Endothelial cell (in vitro differentiated cells): ENCODE measurements at places on chromosomes 12 and 14.

DNA sequence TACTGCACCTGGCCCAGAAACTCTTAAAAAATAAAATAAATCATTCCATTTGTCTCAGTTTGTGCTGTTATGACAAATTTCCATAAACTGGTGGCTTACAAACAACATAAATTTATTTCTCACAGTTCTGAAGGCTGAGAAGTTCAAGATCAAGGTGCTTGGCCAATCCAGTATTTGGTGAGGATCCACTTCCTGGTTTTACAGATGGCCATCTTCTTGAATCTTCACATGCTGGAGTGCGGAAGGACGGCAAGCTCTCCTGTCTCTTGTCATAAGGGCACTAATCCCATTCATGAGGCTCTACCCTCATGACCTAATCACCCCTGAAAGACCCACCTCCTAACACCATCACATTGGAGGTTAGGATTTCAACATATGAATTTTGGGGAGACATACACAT, 29.9 kb upstream of the MYBPC1 start:
- no peak for DNase-seq

GRCh38 chr12:99766408-99766807, 118.9 kb downstream of the GARIN6 start:
- no peak for DNase-seq

- no peak for DNase-seq
Observed at GRCh38 chr14:58563978-58564377, 73.8 kb upstream of the DACT1 start.

DNA sequence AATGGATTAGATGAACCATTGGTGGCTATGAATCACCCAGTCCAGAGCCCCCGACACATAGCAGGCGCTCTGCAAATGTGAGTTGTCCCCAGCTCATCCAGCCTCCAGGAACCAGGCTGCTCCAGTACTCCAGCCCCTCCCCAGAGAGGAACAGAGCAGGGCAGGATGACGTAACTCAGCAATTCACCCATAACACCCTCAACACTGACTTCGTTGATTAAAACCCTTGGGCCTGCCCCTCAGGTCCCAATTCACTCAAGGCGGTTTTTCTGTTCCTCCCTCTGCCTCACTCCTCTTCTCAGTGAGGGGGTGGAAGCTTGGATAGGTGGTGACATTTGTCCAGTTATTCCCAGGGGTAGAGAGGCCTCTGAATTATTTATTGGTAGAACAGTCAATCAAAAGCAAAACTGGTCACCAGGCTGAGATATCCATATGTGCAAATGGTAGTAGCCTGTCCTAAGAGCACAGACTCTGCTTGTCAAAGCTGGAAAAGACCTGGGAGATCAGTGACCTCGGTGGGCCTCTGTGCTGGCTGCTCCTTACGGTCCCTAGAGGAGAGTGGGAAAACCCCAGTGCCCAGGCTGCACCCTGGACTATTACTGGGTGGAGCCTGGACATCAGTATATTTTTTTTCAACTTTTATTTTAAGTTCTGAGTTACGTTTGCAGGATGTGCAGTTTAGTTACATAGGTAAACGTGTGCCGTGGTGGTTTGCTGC, 97.0 kb downstream of the CMKLR1 start:
- no peak for DNase-seq

- DNase-seq: no peak
Observed at GRCh38 chr14:103392106-103392505, 6.9 kb downstream of the MARK3 start.

- DNase-seq: no peak
Observed at GRCh38 chr14:31244626-31245025, 37.0 kb upstream of the HECTD1 start.

DNA sequence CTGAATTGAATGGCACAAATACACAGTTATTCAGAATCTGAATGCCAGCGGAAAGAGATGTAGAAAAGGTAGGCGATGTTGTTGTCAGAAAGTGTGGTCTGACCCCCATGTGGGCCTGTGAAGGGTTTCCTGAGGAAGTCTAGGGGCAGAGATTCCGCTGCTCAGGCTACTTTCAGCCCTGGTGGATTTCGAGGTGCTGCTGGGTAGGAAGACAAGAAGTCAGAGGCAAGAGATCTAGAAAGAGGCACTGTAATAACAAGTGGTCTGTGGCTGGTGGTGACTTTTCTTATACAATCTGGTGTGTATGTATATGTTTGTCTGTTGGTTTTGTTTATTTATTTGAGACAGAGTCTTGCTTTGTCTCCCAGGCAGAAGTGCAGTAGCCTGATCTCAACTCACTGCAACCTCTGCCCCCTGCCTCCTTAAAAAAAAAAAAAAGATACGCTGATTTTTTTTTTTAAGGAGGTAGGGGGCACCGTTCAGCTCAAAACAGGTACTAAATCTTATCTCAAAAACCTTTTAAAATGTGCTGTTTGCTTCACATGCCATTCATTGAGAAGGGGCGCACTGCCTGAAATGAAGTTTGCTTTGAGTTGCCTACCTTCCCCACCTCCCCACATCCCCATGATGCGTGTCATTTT, 27.1 kb upstream of the MANSC4 start:
- DNase-seq: no peak

DNA sequence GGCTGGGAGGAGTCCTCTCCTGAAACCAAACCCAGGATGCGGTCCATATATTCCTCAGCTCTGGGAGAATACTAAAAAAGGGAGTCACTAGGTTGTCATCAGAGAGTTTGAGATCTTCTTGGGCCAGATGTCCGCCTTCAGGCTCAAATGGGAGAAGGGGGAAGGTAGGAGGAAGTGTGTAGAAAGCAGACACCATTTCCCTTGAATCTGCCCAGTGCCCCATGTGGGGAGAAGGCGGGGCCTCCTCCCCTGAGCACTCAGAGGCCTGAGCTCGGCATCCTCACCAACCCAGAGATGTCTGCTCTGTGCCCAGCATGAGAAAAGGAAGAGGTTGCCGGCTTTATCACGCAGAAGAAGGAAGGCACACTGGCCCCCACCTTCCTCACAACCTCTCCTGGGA, 37.3 kb downstream of the LTBP2 start:
- DNase-seq: no peak

DNA sequence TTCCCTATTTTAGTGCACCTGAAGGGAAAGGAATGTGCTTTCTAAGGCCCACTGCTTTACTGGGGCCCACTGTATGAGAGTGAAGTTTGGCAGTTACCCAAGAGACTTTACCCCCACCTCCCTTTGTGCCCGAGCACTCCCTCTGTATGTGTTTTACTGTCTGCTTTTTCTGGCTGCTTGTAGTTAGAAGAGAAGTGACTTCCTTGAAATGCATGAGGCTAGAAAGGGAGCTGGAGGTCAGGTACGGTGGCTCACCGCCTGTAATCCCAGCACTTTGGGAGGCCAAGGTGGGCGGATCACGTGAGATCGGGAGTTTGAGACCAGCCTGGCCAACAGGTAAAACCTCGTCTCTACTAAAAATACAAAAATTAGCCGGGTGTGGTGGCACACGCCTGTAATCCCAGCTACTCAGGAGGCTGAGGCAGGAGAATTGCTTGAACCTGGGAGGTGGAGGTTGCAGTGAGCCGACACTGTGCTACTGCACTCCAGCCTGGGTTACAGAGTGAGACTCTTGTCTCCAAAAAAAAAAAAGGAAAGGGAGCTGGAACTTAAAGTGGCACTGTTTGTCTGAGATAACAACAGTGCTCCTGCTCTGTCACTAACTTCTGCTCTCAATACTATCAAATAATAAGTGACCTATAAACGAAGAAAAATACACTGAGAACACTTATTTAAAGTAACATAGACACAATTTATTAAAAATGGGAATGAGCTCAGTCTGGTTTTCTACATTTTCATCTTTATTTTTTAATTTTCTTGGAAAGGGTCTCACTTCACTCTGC, 5.8 kb downstream of the TRIP11 start:
- no peak for DNase-seq

DNA sequence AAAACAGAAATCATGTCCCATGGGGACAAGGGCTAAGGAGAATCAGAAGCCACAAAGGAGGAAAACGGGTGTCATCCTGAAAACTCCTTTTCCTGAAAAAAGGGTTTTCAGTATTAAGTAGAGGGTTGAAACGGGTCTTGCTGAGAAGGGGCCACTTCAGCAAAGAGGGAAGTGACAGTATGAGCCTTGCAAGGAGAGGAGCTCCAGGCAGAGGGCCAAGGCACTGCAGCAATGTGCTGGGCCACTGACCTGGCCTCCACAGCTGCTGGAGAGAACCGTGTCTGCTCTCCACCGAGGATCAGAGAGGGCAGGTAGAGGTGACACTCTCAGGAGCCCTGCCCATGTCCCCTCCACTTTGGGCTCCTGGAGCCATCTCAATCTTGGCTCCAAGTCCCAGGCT, 103.3 kb downstream of the NCOR2 start:
- DNase-seq: no peak

- no peak for DNase-seq
Observed at GRCh38 chr12:45933504-45933903, 56.9 kb downstream of the SCAF11 start.

- DNase-seq: no peak
Observed at GRCh38 chr12:92953747-92954146, 24.7 kb upstream of the EEA1 start.

- no peak for DNase-seq
Observed at GRCh38 chr12:29961231-29961630, 177.5 kb upstream of the TMTC1 start.

DNA sequence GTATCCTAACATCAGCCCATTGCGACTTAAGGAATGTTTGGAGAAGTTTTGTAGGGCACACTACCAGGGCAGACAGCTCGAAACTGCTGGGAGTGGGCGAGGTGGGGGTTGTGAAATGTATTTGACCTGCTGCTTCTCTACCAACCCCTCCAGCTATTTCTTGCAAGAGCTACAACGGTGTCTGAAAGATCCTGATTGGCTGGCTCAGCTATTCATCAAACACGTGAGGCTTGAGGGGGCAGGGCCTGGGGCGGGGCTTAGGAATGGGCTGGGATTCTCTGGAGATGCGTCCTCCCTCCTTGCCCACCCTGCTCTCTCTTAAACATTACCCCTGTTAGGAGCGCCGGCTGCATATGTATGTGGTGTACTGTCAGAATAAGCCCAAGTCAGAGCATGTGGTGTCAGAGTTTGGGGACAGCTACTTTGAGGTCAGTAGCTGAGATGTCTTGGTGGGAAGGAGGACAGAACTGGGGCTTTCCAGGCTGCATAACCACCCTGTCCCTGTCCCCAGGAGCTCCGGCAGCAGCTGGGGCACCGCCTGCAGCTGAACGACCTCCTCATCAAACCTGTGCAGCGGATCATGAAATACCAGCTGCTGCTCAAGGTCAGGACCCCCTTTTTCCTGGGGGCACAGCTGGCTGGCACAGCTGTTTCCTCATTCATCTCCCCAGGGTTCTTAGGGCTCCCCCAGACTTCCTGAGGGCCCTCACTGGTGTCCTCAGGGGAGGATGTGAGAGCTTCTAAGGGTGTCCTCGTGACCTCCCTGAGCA, 3.1 kb downstream of the ARHGEF25 start:
- no peak for DNase-seq

DNA sequence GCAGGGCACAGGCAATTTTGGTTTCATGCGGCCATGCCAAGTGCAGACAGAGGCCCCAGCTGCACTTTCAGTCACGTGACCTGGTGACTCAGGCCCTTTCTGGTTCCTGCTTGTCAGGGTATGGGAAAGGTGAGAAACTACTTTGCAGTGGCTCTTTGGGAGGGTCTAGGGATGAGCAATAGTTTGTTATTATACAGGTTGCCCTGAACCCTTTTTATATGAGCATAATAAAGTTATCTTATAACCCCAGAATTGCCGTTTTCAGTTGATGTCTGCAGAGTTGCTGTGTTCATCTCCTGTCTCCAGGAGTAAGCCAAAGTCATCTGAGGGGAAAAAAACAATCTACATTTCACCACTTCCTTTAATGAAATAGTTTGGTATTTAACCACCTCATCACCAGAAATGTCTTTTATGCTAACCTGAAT, 30.9 kb upstream of the EMP1 start:
- DNase-seq: no peak

GRCh38 chr14:81005540-81006228, 50.3 kb downstream of the TSHR start:
- no peak for DNase-seq

- DNase-seq: no peak
Observed at GRCh38 chr14:43535231-43535838, 971.7 kb downstream of the FSCB start.

DNA sequence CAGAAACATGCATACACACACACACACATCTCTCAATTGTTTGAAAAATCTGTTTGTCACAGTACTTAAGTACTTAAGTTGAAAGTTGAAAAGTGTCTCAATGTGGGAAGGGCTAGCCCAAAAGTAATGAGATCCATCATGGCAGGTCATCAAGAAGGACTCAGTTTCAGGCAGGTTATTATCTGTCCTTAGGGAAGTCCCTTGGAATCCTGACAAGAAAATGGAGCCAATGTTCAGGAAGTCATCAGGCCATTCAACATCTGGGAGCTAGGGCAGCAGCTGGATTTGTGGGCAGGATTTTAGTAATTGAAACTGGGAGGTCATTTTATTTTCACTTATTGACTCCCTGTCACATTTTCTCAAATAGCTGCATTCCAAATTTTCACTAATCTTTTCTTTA, 56.0 kb downstream of the MSRB3 start:
- no peak for DNase-seq

- DNase-seq: no peak
Observed at GRCh38 chr12:18703911-18704310, 33.9 kb downstream of the PLCZ1 start.

DNA sequence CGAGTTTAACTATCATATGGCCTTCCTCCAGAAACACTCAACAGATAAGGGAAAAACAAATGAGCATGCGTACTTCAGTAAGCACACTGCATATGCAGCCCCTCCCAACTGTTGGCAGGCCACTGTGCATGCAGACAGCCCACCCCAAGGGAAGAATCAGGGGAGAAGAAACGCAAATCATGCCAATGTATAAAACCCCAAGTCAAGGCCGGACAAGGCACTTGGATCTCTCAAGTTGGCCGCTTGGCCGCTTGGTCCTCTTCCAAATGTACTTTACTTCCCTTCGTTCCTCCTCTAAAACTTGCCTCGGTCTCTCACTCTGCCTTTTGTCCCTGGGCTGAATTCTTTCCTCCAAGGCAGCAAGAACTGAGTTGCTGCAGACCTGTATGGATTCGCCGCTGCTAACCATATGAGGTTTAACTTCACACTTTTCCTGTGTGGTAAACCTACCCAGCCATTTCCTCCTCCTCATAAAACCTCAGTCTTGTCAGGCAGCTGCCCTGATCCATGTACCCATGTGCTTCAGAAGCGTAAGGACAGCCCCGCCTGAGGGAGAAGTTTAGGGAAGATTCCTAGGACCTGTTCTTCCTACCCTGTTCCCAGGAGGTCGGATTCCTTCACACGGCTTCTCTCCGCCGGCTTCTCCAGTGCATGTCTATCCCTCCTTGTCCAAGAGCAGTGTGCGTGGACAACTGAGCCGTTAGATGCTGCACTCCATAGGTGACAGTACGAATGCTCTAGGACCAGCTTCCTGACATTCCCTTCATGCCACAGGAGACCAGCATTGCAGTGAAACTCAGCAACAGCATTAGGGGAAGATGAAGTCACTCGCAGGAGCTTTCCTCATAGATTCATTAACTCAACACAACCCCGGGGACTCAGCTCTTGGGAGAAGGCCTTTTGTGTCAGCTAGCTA, 188.0 kb downstream of the MON2 start:
- no peak for DNase-seq
